ENCODE measurements at places on chromosomes 7 and 10.

DNA sequence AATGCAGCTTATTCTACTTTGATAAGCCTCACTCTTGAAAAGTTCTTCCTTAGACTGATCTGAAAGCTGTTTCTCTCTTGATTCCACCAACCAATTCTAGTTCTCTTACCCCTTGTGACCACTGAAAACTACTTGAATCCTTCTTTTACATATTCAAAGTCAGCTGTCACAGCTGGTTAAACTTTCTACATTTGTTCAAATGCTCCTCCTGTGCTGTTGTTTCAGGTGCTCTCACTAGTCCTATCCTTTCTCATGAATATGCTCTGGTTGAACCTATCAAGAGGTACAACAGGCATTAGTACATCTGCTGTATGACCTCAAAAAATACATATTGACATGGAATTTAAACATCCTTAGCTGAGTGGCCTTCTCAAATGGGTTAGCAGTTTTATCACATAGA is 91.5 kb downstream of the MYO3A start:
- DNase-seq = no peak

- no peak for DNase-seq
Measured at GRCh38 chr7:108016841-108017775, 14.1 kb upstream of the LAMB1 start.

- no peak for DNase-seq
Measured at GRCh38 chr7:590731-591551, 71.3 kb upstream of the PDGFA start.

- no peak for DNase-seq
Measured at GRCh38 chr10:132233501-132234085, 46.8 kb downstream of the DPYSL4 start.

GRCh38 chr10:44300666-44301649 is 83.9 kb downstream of the CXCL12 start:
- DNase-seq = no peak

GRCh38 chr10:80474941-80475340 is 20.8 kb downstream of the TSPAN14 start:
- no peak for DNase-seq

GRCh38 chr10:75770626-75771081 is 339.2 kb downstream of the LRMDA start:
- no peak for DNase-seq

DNA sequence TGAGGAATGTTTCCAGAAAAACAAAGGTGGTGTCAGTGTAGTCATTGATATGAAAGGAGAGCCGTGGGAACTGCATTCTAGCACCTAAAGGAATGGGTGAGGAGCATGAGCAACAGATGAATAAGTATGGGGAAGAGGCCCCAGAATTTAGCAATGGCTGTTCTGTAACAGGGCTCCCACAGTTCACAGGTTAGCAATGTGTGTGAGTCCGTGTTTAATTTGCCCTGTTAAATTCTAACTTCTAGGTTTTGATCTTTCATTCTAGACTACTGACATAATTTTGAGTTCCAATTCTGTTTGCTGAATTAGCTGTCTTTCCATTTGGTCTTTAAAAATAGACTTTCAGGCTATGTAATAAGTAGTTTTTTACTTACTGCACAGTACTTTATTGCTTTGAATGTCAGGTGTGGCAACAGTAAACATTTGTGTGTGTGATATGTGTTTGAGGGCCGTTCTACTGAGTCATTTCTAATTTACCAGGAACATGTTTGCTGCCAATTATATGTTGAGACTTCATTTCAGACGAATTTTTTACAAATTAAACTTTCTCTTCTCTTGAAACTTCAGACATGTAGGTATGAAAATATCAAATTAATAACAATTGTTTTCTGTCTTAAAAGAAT is 8.8 kb downstream of the STK17A start:
- no peak for DNase-seq

GRCh38 chr10:114061148-114061547 is 17.5 kb downstream of the ADRB1 start:
- DNase-seq = no peak

DNA sequence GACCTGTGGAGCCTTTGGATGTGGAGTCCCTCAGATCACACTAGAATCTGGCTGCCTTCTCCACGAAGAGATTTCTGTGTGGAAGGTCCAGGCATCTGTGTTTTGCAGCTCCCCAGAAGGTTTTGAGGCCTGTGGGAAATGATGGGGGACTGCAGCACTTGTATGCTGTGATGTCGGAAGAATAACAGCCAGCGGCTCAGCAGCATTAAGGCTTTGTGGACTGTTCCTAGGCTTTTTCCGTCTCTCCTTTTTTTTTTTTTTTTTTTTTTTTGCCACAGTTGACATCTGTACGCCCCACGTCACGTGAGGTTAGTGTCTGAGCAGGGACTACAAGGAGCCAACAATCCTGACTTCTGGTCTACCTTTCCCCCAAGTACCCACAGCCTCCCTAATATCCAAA is 181.3 kb downstream of the PFKFB3 start:
- DNase-seq = no peak

- no peak for DNase-seq
Measured at GRCh38 chr7:5406957-5407945, 16.4 kb downstream of the TNRC18 start.

GRCh38 chr10:18000601-18001000 is 48.9 kb downstream of the SLC39A12 start:
- DNase-seq = no peak

DNA sequence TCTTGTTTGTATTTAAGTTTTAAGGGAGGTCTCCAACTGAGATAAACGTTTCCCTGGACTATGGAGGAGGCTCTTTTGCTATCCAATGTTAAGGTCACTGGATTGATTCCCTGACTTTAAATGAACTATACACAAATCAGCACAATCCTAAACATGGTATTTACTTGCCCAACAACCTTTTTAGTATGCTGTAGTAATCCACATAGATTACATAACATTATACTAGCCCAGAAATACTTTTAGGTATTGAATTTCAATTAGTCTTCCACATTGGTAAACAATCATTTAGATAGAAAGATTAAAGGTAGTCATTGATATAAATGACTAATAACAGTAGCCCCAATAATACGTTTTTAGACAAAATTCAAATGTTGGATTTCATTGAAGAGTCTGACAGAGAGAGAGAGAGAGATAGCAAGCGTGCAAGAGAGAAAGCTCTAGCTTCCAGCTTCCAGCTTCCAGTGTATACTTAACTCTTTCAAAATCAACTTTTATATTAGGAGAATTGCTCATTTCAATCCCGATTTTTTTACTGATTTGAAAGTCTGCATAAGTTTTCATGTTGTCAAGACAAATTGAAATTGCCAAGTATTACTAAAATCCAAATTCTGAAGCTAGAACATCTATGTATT is 155.8 kb downstream of the DOCK4 start:
- no peak for DNase-seq

DNA sequence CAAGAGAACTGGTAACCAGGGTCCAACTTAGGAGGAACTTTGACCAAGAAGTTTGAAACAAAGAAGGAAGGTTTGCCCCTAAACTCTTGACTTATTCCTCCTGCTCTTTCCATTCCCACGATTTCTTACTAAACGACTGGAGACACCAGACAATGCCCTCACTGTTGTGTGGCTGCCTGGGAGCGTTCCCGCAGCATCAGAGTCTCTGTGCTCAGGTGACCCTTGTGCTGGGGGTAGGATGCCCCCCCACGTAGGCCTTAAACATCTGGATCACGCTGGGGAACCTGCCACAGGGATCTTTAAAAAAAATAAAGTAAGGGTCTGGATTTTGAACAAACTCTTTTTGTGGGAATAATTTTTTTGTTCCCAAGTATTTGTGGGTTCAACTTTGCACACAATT is 30.1 kb upstream of the CTBP2 start:
- no peak for DNase-seq

- DNase-seq = no peak
Measured at GRCh38 chr10:96285331-96285752, 14.0 kb upstream of the BLNK start.

DNA sequence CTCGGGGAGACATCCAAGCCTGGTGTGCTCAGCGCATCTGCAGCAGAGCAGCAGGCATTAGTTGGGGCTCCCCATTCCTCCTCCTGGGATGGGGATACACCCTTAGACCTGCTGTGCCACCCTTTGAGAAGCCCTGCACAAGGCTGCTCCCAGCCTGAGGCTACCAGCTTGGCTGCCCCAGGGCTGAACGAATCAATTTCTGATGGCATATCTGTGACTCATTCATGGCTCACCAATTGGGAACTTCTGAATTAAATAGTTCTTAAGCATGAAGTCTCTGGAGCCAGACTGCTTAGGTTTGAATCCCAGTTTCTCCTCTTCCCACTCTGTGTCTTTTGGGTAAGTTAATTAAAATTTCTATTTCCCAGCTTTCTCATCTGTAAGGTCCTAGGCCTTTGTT is 16.3 kb upstream of the GLI3 start:
- no peak for DNase-seq

DNA sequence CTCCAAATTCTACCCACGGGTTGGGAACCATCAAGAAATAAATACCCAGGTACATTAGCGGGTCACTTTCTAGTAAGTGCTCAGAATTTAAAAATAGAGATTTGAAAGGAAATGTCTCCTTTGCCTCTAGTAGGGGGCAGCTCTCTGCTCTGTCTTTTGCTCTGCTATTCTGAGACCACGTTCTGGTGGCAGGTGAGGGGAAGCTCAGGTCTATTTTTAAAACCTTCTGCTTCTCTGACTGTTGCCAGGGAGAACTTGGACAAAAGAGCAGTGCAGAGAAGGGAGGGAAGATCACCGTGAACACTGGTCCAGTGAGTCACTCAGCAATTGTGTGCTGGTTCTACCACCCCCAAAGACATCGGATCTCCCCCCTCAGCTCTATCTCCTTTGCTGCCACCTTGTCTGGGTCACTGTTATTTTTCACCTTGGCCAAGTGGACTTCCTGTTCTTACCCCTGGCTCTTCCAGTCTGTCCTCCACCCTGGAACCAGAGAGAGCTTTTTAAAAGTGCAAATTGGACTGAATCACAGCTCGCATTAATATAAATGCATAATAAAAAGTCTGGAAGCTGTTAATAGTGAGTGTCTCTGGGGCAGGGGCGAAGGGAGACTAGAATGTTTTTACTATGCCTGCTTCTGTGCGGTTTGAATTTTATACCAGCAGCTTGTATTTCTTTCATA is 72.4 kb upstream of the LOXL4 start:
- no peak for DNase-seq

GRCh38 chr10:22369434-22370072 is 24.3 kb downstream of the SPAG6 start:
- no peak for DNase-seq

GRCh38 chr10:90916392-90917237 is 4.3 kb downstream of the ANKRD1 start:
- DNase-seq = no peak

GRCh38 chr7:117011419-117012260 is 58.3 kb downstream of the ST7 start:
- DNase-seq = no peak

- DNase-seq = no peak
Measured at GRCh38 chr10:102435529-102436233, 3.3 kb upstream of the CUEDC2 start.

DNA sequence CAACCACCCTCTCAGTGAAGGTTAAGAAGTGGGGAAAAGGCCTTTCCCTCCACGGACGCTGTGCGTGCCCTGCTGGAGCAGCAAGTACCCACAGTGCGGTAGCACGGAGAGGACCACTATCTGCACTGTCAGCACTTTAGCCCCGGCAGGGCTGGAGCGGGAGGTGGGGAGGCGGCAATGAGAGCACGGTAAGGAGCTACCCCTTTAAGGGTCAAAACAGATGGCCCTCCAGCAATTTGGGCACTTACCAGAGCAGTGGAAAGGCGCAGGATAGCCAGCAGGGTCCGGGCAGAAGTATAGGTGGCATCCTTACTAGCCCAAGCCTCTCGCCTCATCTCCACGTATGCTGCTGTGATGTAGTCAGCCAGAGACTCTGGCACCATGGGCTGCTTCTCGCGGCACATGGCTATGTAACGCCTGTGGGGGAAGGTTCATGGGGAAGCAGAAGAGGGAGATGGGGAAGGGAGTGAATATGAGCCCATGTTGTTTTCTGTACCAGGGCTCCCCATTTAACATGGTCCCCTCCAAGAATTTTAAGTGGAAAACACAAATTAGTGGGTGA is 5.2 kb downstream of the COPS6 start:
- DNase-seq = no peak

GRCh38 chr10:19935176-19935575 is 118.9 kb downstream of the PLXDC2 start:
- DNase-seq = no peak

- DNase-seq = no peak
Measured at GRCh38 chr10:73950155-73950948, 39.4 kb downstream of the PLAU start.

DNA sequence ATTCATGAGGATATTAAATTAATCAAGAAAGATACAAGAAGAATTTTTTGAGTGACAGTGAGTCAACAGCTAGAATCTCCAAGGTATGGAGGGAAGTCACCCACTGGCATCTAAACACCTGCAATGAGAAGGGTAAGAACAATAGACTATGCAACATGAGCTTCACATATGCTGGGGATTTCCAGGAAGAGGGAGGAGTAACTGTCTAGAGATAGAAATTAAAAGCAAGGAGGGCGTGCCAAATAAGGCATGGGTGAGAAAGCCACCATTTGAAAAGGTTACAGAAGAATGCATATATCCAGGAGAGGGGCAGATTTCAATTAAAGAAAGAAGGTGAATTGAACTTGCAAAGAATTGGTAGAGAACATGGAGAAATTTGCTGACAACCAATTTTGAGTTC is 365.7 kb downstream of the GPR37 start:
- DNase-seq = no peak

DNA sequence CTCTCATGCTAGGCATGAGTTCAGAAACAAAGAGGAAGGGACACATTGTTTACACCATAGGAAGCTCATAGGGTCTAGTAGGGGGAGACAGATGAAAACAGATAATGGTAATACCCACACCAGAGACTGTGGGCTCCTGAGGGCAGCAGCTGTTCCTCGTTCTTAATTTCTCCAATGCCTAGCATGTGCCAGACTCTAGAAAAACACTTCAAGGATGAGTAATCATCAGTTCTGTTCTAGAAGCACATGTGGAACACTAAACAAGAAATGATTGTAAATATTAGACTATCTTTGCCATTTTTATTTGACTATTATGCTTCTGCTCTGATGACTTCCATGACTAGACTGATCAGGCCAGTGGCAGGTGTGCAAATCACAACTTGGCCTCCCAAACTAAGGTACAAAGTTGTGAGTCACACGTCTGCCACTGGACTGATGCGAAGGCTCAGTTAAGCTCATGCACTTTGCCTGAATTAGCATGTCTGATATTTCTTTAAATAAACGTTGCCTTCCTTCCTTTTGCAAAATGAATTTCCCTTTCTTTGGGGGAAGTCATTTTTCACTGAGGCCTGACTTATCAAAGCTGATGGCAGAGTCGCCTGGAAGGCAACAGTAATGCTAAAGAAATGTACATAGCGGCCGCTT is 89.2 kb upstream of the FGL2 start:
- DNase-seq = no peak

DNA sequence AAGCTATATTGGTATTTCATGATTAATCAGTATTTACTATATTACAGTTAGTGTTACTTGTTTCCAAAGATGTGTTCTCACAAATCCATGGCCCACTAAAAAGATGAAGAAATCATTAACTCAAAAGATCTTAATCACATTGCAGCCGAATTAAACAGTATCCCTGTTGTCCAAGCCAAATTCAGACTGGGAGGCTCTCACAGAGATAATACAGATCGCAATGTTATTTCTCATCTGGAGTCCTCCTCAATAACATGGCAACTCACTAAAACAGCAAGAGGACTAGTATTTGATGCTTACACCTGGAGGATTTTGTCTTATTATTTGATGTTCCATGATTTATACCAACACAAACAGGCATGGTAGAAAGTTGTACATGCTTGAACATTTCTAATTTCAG is 23.4 kb downstream of the CYP51A1 start:
- DNase-seq = no peak

GRCh38 chr7:121436136-121436535 is 40.0 kb upstream of the FAM3C start:
- no peak for DNase-seq

GRCh38 chr10:78578929-78579328 is 489.8 kb upstream of the ZMIZ1 start:
- DNase-seq = peak; percentile 39

Data from activated CD4-positive, CD25-positive, alpha-beta regulatory T cell treated with anti-CD3 and anti-CD28 coated beads, Interleukin-2, amount 50 U/mL, for 72 hours (primary cell).